ENCODE measurements at places on chromosomes 2 and 18.
A peak's percentile ranks its signal among the peaks of the same experiment; 100 is the strongest.

GRCh38 chr2:46854260-46854659, 61.3 kb downstream of the MCFD2 start:
- no peak for DNase-seq

DNA sequence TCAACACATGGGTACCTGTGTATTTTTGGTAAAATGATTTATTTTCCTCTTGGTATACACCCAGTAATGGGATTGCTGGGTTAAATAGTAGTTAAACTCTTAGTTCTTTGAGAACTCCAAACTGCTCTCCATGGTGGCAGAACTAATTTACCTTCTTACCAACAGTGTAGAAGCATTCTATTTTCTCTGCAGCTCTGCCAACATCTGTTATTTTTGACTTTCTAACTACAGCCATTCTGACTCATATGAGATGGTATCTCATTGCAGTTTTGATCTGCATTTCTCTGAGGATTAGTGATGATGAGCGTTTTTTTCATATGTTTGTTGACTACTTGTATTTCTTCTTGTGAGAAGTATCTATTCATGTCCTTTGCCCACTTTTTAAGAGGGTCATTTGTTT, 180.6 kb downstream of the FSIP2 start:
- DNase-seq: peak; percentile 4

DNA sequence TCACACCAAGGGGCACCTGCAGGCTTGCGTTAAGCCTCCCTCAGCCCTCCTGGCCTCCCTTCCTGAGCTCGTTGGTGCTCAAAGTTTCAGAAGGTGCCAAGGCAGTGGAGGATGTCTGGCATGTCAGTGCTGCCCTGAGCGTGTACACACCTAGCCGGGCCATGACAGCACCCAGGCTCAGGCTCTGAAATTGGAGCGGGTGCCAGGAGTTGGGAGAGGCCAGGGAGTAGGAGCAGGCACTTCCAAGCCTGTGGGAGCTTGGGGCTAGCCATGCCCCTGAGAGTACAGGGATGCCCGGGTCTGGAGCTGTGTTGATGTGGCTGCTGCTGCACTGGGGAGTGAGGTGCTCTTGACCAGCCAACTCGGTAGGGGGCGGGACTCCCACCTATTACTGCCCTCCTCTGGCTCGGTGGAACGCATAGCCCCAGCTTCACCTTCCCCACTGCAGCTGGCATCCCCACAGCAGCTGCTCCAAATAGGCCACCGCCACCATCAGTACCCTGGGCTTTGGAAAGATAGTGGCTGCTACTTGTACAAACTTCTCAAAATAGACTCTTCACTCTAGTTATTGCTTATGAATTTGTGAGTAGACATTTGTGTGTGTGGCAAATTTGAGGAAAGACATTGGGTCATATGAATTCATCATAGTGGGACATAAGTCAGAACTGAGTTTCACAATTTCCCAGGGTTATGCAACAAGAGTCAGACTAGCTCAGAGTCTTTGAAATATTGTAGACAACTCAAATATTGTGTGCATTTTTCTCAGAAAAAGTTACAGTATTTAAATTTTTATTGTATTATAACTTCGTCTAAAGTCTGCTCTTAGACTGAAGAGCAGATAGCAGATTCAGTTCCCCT, 6.8 kb upstream of the PCARE start:
- DNase-seq: no peak

DNA sequence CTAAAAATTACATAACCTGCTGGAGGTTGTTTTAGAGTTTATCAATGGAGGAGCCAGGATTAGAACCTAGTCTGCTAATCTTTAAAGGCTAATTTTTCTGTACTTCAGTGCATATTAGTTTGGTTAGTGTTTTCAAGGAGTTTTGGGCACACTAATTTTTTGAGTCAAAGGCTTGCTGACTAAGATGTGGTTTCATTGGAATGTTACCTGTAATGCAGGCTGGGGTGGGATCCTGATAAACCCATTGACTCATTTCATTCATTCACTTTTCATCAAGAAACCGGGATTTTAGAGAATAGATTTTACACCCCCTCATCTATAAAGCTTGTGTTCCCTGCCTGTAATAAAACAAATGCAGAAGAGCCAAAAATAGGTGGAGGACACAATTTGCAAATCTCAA, 91.9 kb upstream of the IL1R2 start:
- no peak for DNase-seq

DNA sequence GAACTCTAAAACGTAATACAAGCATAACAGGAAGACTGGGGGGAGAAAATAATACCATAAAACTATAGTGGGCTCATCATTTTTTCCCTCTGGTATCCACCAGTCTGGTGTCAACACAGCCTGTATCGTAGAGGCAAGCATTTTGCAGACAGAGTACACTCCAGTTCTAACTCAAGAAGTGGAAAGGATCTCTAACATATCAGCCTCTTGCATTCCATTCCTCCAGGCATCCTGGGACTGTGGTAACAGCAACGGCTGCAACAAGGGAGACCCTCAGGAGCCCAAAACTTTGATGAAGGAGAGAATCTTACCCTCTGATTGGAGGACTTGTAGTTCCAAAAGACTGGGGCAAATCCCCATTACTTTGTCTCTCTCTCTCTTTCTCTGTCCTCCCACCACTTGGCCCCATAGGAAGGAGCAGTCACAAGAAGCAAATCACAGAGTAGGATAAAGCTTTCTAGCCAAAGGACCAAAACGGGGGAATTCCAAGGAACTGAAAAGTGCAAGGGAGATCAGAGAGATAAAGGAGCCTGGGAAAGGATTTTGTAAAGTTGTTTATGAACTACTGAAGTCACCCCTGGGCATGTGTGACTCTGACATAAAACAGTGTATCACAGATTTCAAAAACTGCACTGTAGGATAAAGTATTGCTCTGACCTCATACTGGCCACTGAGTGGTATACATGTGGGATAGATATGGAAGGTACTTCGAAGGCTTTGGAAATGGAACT, 11.9 kb downstream of the FRZB start:
- DNase-seq: no peak

- no peak for DNase-seq
These were observed 325.3 kb upstream of the MYT1L start for GRCh38 chr2:2656115-2657011.

- DNase-seq: no peak
These were observed 12.9 kb downstream of the PTPN18 start for GRCh38 chr2:130368786-130369185.

GRCh38 chr18:65091744-65092329, 659.0 kb upstream of the CDH7 start:
- DNase-seq: no peak

DNA sequence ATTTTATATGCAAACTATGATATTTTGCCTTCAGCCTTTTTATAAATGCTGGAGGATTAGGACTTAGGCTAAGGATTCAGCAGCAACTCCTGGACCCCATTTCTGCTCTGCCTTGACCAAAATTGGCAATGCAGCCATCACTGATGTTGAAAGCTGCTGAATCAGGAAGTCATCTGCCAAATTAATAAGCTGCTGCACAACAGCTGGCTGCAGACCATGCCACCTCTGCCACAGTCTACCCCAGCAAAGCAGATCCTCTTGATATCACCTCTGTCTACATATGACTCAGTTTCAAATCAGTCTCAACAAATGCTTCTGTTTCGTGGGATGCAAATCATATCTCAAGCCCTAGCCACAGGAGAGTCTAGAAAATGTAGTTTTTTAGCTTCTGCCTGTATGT, 7.1 kb upstream of the SOS1 start:
- DNase-seq: no peak

- DNase-seq: no peak
These were observed 156.5 kb downstream of the PTGR3 start for GRCh38 chr18:75052475-75052874.

GRCh38 chr2:221005338-221005737, 566.8 kb downstream of the EPHA4 start:
- DNase-seq: no peak

GRCh38 chr2:106885971-106886915, at the start of gene ST6GAL2:
Gene ST6GAL2, minus strand, starts transcription at chr2:106886167. Its CDS starts 42,190 bp downstream, at chr2:106843977.
- no peak for DNase-seq

DNA sequence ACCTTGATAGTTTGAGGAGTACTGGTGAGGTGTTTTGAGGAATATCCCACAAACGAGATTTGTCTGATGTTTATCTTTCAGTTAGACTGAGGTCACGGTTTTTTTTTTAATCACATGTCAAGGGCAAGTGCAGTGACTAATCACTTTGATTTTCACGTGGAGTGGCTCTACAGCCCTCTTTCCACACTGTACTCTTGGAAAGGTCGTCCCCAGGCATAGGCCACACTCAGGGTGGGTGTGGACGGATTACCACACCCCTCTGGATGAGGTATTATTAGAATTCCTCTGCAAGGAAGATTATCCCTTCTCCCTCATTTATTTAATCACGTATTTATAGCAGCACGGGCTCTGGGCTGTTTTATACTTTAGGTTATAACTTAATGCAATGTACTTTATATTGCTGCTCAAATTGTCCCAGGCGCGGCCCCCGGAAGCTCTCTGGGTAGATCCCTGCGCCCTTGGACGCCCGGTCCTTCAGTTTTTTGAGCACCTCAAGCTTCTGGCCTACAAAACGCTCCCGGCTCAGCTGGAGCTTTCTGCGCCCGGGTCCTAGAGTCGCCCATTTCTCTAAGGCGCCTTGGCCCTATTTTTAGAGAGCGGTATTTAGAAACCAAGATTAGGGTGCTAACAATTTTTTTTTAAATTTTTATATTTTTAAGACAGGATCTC, 515 bp upstream of the PLEKHB2 start:
- DNase-seq: peak; percentile 55

GRCh38 chr2:161414042-161415033, 1.8 kb upstream of the TBR1 start:
- DNase-seq: no peak

- peak; percentile 1 for DNase-seq
These were observed 958 bp upstream of the ALLC start for GRCh38 chr2:3656762-3657721.

- no peak for DNase-seq
These were observed 68.5 kb downstream of the AGPS start for GRCh38 chr2:177460973-177461585.

DNA sequence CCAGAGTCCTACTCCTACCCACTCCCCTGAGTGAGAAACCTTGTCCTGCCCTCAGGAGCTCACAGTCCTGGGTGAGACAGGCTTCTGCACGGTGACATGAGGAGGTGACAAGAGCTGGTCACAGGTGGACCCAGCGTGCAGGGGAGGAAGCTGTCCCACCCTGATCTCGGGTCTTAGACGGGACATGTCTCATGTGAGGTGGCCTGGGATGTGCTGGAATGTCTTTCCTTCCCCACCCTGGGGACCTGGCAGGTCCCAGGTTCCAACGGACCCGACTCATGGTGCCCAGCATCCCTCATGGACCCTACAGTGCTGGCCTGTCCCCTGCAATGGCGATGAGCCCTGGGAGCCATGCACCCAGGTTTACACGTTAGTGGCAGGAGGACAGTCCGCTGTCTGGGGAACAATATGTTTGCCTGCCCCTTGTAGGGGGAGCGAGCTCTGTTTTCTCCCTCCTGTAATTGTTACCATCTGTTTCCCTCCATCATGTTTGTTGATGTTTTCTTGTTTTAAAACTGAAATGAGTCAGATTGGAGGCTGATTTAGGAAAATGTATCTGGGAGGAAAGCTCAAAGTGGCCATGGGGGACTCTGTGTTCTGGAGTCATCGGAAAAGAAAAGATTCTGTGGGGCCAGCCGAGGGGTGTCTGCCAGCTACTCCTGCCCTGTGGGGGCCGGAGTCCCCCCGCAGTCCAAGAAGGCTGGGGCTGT, 238.1 kb downstream of the KLHL29 start:
- DNase-seq: no peak

DNA sequence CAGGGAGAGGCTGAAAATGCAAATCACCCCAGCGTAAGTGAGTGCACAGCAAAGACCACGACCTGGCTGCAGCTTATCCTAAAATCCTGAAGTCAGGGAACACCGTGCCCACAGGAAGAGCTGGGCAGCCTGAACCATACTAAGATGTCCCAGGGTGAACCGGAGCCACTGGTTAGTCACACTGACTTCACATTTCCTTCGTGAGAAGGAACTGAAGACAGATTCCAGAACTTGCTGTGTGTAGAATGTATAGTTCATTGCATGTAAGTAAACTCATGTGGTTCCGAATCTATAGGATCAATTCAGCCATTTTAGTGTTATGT, 84.6 kb upstream of the NDUFV2 start:
- no peak for DNase-seq

DNA sequence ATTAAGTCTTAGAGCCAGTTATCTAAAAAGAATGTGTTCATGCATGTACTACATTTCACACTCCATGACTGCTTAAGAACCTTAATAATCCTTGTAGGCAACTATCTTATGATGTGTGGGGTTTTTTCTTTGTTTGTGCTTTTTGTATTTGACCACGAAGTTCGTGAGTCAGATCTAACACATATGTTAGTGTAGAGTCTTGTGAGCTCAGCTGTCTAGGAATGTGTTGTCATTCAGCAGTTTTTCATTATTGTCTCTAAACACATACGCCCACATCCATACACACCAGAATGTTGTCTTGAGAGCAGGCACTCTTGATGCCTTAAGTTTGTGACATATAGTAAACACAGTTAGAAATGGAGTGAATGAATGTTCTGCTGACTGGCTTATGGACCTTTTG, 38.4 kb downstream of the CAB39 start:
- DNase-seq: no peak

DNA sequence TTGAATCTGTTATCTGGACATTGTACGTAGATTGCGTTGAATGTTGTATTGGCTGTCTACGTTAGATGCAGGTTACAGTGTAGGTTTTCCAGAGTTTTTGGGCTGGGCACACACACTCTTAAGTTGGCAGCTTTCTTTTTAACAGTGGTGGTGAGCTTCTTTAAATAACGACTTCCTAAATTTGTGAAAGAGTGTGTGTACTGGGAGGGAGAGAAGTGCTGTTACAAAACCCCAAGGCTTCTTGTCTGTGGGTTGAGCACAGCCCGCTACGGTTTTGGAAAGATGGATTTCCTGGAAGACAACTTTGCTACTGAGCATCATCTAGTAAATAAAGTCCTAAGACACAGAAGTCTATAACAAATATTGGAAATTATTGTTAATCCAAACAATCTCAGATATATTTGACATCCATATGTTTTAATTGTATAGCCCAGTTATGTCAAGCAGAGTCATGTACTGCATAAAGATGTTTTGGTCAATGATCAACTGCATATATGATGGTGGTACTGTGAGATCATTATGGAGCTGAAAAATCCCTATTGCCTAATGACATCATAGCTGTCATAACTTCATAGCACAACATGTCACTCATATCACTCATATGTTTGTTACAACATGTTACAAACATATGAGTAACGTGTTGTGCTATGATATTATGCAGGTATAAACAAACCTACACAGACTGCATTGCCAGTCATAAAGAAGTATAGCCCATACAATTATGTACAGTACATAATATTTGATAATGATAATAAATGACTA, 7.9 kb upstream of the THUMPD2 start:
- no peak for DNase-seq

Data from amniotic stem cell (primary cell).